MV-4-11 (cell line): ENCODE measurements at places on chromosomes 11 and 22.

- no peak for DNase-seq
Observed at GRCh38 chr22:44521326-44522074, 23.5 kb upstream of the RTL6 start.

- DNase-seq: no peak
Observed at GRCh38 chr11:114173843-114174242, 114.3 kb downstream of the ZBTB16 start.

GRCh38 chr11:46197421-46197820 is 76.2 kb upstream of the PHF21A start:
- no peak for DNase-seq

GRCh38 chr11:20672575-20672974 is 3.2 kb downstream of the NELL1 start:
- DNase-seq: no peak

DNA sequence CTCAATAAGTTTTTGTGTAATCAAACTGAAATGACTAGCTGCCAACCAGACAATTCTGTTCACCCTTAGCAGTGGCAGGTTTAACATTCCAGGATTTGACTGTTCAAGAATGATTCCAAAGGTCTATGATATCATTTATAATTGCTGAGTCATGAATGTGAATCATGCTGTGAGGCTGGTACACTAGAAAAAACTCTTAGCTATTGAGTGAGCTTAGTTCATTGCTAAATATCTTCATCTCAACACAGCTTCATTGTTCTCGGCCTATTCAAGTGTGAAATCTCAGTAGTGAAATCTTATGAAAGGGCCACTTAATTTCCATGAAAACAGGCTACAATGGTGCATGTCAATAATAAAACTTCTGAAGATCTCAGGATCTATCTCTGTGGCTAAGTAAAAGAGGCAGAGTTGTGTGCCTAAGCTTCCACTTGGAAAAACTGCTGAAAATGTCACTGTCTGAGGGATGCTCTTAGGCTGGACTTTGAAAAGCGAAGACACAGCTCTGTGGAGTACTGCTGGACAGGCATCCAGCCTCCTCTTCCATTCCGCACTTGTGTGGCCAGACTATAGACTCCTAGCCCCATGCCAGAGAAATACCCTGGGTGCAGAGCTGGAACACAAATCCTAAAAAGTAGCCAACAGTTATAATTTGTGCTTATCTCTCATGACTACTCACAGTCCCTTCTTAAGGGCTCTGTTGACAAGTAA is 12.8 kb downstream of the AQP11 start:
- DNase-seq: no peak

DNA sequence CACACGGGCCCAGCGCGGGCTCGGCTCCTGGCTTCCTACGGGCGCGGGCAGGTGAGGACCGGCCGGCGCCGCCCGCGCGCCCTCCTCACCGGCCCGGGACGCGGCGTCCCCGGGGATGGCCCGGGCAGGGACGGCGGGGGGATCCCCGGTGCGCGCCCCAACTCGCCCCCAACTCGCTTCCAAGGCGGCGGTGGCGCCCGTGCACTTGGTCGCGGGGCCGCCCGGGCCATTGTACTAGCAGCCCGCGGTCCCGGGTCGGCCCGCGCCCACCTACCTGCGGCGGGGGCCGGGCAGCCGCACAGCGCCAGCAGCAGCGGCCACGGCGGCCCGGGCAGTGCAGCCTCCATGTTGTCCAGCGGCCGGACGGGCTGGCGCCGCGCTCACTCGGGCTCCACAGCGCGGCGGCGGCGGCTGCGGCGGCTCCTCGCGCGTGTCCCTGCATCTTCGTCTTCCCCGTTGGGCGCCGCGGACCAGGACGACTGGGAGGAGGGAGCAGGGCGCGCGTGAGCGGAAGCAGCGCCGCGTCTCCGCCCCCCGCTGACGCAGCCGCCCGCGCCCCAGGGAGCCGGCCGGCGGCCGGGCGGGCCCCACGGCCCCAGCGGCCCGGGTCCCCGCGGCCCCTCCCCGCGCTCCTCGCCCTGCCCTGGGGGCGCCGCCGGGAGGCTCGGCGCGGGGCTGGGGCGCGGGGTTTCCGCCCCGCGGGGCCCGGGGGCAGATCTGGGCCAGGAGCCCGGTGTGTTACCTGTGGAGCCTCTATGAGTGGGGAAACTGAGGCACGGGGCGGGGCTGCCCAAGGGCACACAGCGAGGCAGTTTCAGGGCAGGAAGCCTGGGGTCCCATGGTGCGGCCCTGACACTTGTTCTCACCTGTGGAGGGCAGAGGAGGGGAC is 159.3 kb upstream of the GRK3 start:
- DNase-seq: peak; percentile 56

GRCh38 chr22:22712092-22712658 is 67.8 kb downstream of the GGTLC2 start:
- DNase-seq: no peak

GRCh38 chr11:34049028-34049427 is 2.5 kb upstream of the CAPRIN1 start:
- peak; percentile 77 for DNase-seq

GRCh38 chr11:99742501-99742900 is 721.8 kb downstream of the CNTN5 start:
- no peak for DNase-seq

DNA sequence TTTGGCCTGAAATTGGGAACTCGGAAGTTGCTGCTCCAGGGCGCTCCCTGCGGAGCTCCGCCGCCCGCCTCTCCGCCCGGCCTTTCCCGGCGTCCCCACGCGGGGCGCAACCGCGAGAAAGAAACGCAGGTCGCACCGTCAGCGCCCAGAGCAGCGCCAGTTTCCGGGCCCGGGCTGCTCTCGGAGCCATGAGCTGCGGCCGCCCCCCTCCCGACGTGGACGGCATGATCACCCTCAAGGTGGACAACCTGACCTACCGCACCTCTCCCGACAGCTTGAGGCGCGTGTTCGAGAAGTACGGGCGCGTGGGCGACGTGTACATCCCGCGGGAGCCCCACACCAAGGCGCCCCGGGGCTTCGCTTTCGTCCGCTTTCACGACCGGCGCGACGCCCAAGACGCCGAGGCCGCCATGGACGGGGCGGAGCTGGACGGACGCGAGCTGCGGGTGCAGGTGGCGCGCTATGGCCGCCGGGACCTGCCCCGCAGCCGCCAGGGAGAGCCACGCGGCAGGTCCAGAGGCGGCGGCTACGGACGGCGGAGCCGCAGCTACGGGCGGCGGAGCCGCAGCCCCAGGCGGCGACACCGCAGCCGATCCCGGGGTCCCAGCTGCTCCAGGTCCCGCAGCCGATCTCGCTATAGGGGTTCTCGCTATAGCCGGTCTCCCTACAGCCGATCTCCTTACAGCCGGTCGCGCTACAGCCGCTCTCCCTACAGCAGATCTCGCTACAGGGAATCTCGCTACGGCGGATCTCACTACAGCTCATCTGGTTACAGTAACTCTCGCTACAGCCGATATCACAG is 521 bp downstream of the SRSF8 start:
- DNase-seq: peak; percentile 54
